Activated T-cell treated with anti-CD3 and anti-CD28 coated beads, Interleukin-2, amount 50 U/mL, for 4 hours (primary cell): ENCODE measurements at places on chromosomes 5 and 9.

GRCh38 chr5:59587489-59588337 is 305.8 kb downstream of the PDE4D start:
- no peak for DNase-seq

DNA sequence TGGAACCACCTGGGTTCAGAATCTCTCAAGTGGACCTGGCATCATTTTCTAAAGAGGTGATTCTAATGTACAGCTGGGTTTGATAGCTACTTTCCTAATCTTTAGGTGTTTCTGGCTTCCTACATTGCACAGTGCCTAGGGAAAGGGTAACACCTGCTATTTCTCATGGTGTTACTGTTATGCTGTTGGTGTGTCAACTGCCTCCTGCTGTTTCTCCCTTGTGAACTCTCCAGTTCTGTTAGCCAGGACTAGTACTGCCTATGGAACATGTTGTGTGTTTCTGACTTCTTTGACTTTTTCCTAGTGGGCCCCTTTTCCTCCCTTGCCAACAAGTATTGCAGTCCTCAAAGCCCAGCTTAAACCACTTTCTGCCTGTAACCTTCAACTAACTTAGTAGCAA is 5.5 kb downstream of the ARHGEF28 start:
- DNase-seq, result no peak

DNA sequence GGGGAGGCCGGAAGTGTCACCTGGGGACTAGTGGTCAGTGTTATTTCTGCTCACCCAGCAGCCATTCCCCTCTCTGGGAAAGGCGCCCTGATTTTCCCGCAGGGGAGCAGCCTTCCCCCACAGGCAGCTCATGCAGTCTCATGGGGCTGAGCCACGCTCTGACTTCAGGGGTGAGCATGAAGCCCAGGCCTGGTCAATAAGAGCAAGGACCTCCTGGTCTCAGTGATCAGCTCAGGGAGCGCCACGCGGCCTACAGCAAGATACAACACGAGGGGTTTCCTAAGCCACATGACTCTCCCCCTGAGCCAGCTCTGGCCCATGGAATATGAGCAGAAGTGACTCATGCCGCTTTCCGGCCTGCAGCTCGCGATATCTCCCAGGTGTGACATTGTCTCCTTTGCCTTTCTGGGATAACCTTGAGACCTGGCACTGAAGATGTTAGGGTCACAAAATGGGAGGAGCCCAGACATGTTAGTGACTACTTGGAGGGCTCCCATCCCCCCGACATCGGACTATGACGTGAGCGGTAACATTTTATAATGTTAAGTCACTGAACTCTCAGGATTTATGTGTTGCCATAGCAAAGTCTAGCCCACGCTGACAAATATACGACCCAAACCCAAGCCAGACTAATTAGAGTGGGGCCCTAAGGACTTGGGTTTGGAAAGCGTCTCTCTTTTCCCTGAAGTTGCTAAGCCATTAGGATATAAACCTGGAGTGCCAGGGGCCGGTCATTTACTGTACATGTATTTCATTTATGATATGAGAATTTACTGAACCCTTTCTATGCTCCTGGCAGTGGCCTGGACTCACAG is 46.5 kb upstream of the GFPT2 start:
- DNase-seq, result no peak

- no peak for DNase-seq
Observed at GRCh38 chr5:58108511-58108910, 351.4 kb downstream of the PLK2 start.

- DNase-seq, result no peak
Observed at GRCh38 chr5:178194026-178194425, 6.9 kb upstream of the GMCL2 start.

DNA sequence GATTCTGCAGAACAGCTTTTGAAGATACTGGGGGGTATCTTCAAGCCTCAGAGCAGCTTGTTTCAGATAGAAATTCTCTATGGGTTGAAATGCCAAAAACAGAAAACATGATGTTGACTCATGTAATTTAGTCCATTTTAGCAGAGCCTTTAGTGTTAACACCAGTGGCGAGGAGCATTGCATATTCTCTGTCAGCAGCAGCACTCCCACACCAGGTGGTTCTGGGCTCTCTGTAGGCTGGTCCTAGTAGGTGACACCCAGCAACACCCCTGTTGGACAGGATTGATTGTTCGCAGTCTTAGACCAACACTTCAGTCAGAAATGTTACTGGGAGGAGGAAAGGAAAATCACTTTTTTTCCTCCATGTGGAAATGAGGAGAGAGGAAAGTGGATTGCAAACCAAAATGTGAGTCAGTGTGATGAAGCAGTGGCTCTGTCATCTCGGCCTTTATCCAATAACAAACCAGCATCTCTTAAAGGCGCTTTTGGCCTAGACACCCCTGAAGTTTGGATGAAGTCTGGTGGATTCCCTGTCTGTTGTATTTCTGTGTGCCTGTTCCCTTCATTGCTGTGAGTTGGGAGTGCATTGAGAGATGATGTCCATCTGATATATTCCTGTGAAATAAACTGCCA is 16.8 kb downstream of the SLC46A2 start:
- DNase-seq, result no peak

DNA sequence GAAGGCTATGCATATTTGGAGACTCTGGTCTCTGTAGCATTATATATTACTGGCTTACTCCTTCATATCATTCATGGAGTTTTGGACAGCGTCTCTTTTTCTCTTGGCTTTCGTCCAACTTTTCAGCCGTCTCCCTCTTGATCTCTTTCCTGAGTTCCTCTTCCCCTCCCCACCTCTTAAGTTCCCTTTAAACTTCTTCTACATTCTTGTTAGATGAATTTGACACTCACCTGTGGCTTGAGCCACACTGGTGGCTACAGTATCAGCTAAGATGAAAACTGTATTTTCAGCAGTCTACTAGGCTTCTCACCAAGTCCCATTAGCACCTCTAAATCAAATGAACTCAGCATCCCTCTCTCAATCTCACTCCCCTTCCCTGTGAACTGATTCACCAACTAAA is 128.1 kb downstream of the STARD4 start:
- no peak for DNase-seq

DNA sequence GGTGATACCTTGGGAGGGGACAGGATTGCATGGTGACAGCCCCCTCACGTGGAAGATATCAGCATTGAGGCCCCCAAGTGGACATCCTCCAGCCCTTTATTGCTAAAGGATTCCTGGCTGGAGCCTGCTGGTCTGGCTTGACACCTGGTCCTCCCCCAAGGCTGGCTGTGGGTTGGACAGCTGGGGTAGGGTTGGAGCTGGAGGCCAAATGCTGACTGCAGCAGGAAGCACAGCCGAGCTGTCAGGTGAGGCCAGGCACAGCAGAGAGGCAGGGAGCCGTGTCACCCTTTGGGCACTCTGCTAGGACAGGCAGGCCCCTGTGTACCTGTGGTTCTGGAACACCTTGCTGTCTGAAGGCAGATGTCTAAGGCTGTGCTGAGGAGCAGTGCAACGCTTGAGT is 2.2 kb downstream of the CACFD1 start:
- DNase-seq, result no peak
